ENCODE measurements at places on chromosomes 5 and 9. TPM values are rescaled to one million over a fixed set of nuclear protein-coding genes. Genes with fewer than 3 reads are reported as not detected.

The EFNA5 gene
- total RNA-seq, result 14.7 TPM

The ABCA1 gene
- 4.3 TPM for total RNA-seq

The TAF11L9 gene
- not detected for total RNA-seq

The TCF7 gene
- total RNA-seq, result 11.2 TPM

The IRX2 gene
- total RNA-seq, result 2.2 TPM

The CER1 gene
- not detected for total RNA-seq

The GFI1B gene
- total RNA-seq, result 0.17 TPM

The LCN10 gene
- total RNA-seq, result not detected

The NEURL1B gene
- total RNA-seq, result 9.2 TPM

The PCSK5 gene
- 2.2 TPM for total RNA-seq

The ACOT12 gene
- total RNA-seq, result 0.08 TPM

The ABO gene
- not detected for total RNA-seq

The PCDHGA11 gene
- total RNA-seq, result not detected

The GRM6 gene
- total RNA-seq, result not detected

The TNC gene
- 0.58 TPM for total RNA-seq

The SLC28A3 gene
- 0.02 TPM for total RNA-seq

The PALM2AKAP2 gene
- 0.51 TPM for total RNA-seq

The PTPDC1 gene
- 3.0 TPM for total RNA-seq

The ARID3C gene
- 0.20 TPM for total RNA-seq

The MARCOL gene
- total RNA-seq, result not detected

The FAT2 gene
- total RNA-seq, result not detected

The PTPA gene
- 119 TPM for total RNA-seq

The CDX1 gene
- total RNA-seq, result not detected

The RNF145 gene
- 136 TPM for total RNA-seq

The CTNNA1 gene
- 189 TPM for total RNA-seq

The PCA3 gene
- not detected for total RNA-seq

The OBP2A gene
- total RNA-seq, result not detected

The PJA2 gene
- total RNA-seq, result 14.3 TPM

The KLHL3 gene
- 0.07 TPM for total RNA-seq

The PCDHGA6 gene
- total RNA-seq, result 0.12 TPM

The NIPBL gene
- total RNA-seq, result 17.1 TPM

The RASEF gene
- 8.3 TPM for total RNA-seq

The TOR4A gene
- 26.3 TPM for total RNA-seq

The PDE6A gene
- total RNA-seq, result 0.30 TPM

The CCDC152 gene
- not detected for total RNA-seq

The CCDC187 gene
- 0.01 TPM for total RNA-seq

The NUTM2F gene
- total RNA-seq, result not detected

The PCDHGB2 gene
- total RNA-seq, result 0.11 TPM

The C9 gene
- total RNA-seq, result not detected

The FBXL7 gene
- total RNA-seq, result 1.2 TPM

The EIF4E1B gene
- not detected for total RNA-seq

The CBY3 gene
- total RNA-seq, result not detected

The GARIN3 gene
- total RNA-seq, result not detected

The FAM153A gene
- total RNA-seq, result not detected

The SCGB3A2 gene
- total RNA-seq, result not detected

The CRB2 gene
- 0.15 TPM for total RNA-seq

The SQSTM1 gene
- total RNA-seq, result 1,014 TPM

The PNPLA7 gene
- 0.71 TPM for total RNA-seq
